Psoas muscle (tissue), 8 donors: ENCODE measurements at places on chromosomes 3 and 15. TPM values are rescaled to one million over a fixed set of nuclear protein-coding genes. Genes with fewer than 3 reads are reported as not detected.

DNA sequence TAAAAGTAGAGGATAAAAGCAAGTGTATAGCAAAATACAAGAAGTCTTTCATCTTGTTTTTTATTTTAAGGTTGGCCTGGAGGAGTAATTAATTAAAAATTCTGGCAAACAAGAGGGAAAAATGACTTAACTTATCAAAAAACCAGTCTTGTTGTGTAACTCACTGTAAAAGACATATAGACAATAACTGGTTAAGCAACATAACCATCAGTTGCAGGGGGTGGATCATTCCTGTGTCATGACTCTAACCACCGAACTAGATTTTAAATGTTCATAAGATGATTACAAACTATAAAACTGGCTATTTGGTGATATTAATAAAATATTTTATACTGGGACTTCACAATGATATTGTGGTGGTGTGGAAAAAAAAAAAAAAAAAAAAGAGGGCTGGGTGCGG lies 130.6 kb downstream of the STAG1 start:
- peaks cover 5% of the 10 kb centered on the region for H3K4me1 ChIP-seq
- DNase-seq: no peak
- H3K4me3 ChIP-seq: no peak overlapping the region
- H3K27ac ChIP-seq: no peak overlapping the region

- no peaks in the 10 kb centered on the region for H3K36me3 ChIP-seq
- no peak overlapping the region for H3K4me3 ChIP-seq
- no peaks in the 10 kb centered on the region for H3K4me1 ChIP-seq
- no peak overlapping the region for H3K27ac ChIP-seq
- H3K27me3 ChIP-seq: no peaks in the 10 kb centered on the region
Measured at GRCh38 chr3:21705769-21706168, 45.2 kb downstream of the ZNF385D start.

- no peak overlapping the region for H3K27ac ChIP-seq
- DNase-seq: no peak
- H3K4me3 ChIP-seq: no peak overlapping the region
- no peaks in the 10 kb centered on the region for H3K4me1 ChIP-seq
- H3K27me3 ChIP-seq: no peaks in the 10 kb centered on the region
Measured at GRCh38 chr3:40642812-40643211, 118.1 kb downstream of the ZNF621 start.

The SERPINI1 gene
- 1.8 TPM for total RNA-seq
